GM04503 (cell line): ENCODE measurements at places on chromosomes 4 and X.

DNA sequence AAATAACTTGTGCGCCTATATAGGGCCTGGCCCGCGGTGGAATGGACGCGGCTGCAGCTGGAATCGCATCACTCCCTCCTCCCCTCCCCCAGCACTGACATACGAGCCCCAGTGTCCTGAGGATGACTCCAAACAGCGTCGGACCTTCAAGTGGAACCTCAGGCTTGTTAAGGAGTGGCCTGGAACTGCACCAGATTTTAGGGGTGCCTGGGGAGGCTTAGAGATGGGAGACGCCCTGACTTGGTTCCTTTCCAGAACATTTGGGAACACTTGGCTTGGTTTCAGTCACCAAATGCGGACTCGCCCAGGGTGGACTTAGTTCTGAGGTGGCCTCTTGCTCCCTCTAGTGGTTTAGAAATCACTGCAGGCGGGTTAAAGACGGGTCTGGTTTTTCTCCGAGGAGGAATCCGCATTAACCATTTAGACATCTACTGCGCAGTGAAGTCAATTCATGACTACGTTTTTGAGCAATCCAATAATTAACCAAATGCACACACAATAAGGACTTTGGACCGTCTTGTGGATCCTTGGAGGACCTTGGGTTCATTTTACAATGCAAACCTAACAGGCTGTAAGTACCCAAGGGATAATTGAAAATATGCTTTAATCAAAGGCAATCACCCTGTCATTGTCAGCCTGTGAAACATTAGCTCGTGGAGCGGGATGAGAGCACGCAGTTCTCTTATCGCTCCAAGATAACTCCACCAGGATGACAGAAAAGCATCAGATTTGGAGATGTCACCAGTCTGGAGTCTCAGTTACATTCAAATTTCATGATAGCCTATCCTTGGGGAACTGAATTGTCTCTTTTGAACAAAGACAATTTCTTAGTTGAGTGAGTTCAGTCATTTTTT, 11.2 kb upstream of the PDGFRA start:
- no peak for DNase-seq

- no peak for DNase-seq
Measured at GRCh38 chr4:147674073-147674472, 9.9 kb downstream of the PRMT9 start.

GRCh38 chrX:40177117-40177430, 79.3 kb upstream of the BCOR start:
- no peak for DNase-seq

- DNase-seq = no peak
Measured at GRCh38 chr4:37381040-37381668, 136.6 kb downstream of the NWD2 start.

- no peak for DNase-seq
Measured at GRCh38 chr4:15482842-15483241, 13.2 kb downstream of the CC2D2A start.

GRCh38 chrX:115563633-115564162, 2.7 kb downstream of the PLS3 start:
- no peak for DNase-seq
